ENCODE measurements at places on chromosomes 11 and 22.

DNA sequence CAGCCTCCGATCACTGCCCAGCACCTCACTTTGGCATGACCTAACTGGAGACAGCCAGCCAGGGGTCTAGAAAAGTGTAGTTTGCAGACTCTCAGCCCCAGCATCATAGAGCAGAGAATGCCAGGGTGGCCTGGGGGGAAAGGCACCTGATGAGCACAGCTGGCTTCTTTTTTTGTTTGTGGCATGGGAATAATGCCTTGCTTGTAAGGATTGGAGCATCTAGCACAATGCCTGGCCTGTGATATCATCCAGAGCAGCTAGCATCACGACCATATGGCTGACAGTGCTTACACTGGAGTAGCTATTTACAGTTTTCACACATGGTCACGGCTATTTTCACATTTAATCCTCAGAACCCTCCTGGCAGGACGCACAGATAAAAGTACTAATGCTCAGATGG is 594.8 kb upstream of the B3GAT1 start:
- DNase-seq: no peak

- DNase-seq: no peak
Observed at GRCh38 chr22:39204216-39204615, 40.6 kb downstream of the PDGFB start.

GRCh38 chr11:116731821-116732220 is 41.0 kb downstream of the BUD13 start:
- no peak for DNase-seq

DNA sequence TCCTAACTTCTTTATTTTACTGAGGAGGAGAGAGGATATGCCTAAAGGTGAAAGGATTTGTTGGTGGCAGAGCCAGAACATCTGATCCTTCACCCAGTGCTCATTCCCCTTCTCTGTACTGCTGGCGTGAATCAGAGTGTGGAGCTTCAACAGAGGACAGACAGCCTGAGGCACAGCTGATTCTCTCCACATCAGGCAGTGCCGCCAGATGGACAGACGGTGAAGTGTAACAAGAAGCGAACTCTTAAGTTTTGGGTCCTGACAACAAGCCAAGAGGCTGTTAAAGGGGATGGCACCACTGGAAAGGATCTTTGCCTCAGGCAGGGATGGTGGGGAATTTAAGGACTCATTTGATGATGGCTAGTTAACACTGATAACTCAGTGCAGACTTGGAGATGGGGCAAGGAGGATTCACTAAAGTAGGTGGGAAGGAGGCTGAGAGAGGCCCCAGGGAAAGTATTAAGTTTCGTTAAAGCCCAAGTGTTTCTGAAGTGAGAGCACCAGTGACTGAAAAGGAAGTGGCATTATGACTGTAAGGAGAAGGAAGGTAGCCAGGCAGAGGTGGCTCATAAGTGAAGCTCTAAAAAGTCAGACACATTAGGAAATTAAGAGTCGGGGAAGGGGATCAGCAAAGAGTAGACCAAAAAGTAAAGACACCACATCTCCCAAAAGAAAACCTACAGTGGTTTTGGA is 81.3 kb downstream of the CLPB start:
- no peak for DNase-seq

DNA sequence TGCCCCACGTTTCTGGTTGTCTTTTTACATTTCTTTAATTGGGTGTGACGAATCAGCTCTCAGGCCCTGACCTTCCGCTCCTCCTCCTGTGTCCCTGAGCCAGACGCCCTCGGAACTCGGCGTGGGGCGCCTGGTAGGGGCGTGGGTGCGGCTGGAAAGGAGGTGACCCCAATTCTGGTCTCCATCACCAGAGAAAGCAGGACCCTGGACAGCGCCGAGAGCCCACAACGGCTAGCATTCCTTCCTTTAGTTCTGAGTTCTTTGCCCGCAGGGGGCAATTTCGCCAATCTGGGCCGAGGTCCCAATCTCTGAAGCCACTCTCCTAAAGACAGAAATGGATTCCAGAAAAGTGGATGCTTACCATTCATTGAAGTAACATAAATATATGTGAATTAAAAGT is 11.7 kb upstream of the RBMXL2 start:
- no peak for DNase-seq

DNA sequence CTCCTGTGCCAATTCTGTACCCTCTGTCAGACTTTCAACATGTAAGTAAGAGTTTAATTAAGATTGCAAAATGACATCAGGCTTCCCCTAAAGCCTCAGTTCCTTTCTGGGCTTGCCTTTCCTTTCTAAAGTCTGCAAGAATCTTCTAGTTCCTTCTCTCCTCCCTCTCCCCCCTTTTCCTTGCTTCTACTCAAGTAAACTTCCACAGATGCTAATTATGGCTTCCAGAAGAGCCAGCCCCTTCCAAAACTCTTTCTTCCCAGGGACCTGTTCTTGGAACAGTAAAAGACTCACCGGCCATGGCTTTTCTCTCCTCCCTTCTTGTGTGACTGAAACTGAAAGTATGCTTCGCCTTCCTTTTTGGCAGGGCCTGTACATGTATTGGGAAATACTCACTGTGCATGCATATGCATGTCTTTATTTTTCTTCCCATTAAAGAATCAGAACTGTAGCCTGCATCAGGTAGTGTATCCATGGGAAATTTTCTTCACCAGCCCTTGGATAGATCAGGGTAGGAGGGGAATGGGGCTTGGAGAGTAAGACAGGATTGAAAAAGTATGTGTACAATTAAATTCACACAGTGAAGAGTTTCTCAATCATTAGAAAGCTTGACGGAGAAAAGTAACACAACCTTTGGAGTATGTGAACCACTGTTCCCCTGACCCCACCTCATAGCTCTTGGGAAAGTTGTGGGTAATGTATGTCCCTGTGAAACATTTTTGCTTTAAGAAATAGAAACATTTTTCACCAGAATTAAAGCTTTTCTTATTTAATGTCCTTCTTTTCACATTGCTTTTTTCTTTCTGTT is at the start of gene CASP1:
TSS of gene CASP1 (minus strand) at position 332 of the 808 bp plus-strand sequence. CDS start at position 301, 31 bp downstream.
- DNase-seq: peak; percentile 71

- no peak for DNase-seq
Observed at GRCh38 chr11:126487711-126488110, 132.2 kb downstream of the ST3GAL4 start.

- no peak for DNase-seq
Observed at GRCh38 chr11:117097389-117098268, 599 bp downstream of the SIK3 start.

GRCh38 chr11:78094250-78094649 is 14.6 kb upstream of the NDUFC2 start:
- DNase-seq: no peak

GRCh38 chr11:120389693-120390584 is 53.7 kb downstream of the ARHGEF12 start:
- no peak for DNase-seq

GRCh38 chr22:22752556-22753477 is 108.4 kb downstream of the GGTLC2 start:
- DNase-seq: peak; percentile 15

- DNase-seq: no peak
Observed at GRCh38 chr11:96112192-96113128, 188.6 kb upstream of the MTMR2 start.

DNA sequence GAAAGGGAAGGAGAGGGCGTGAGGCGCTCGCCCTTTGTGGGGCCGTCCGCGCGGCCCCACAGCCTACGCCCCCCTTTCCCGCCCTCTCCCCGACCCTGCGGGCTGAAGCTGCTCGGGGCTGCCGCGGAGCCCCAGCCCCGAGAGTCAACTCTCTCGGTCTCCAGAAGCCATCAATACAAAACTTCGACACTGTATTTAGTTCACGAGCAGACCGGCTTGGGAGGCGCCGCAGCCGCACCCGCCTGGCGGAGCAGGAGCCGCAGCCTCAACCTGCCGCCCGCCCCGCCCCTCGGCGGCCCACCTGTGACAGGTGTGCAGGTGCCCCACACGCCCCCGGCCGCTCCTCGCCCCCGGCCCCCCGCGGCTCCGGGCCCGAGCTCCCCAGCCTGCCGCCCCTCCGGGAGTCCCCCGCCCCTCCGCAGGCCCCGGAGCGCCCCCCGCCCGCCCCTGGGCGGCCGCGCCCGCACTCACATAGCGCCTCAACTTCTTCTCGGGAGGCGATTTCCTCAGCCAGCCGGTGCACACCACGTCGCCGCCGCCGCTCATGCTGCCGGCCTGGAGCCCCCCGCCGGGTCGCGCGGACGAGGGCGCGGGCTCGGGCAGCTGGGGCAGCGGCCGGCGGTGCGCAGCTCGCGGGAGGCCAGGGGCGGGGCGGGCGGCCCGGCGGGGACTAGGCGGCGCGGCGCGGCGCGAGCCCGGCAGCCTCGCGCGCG is at the start of gene GAB2:
TSS of gene GAB2 (minus strand) at position 646 of the 713 bp plus-strand sequence. CDS start at position 546, 100 bp downstream.
- DNase-seq: peak; percentile 38

- DNase-seq: peak; percentile 56
Observed at GRCh38 chr22:22818861-22819855, 68.5 kb upstream of the IGLL5 start.

GRCh38 chr11:127013550-127013949 is 13.0 kb upstream of the KIRREL3 start:
- DNase-seq: no peak

GRCh38 chr11:117428856-117429229 is 101.2 kb downstream of the CEP164 start:
- no peak for DNase-seq

- DNase-seq: peak; percentile 39
Observed at GRCh38 chr11:114195981-114196731, 100.0 kb upstream of the NNMT start.

DNA sequence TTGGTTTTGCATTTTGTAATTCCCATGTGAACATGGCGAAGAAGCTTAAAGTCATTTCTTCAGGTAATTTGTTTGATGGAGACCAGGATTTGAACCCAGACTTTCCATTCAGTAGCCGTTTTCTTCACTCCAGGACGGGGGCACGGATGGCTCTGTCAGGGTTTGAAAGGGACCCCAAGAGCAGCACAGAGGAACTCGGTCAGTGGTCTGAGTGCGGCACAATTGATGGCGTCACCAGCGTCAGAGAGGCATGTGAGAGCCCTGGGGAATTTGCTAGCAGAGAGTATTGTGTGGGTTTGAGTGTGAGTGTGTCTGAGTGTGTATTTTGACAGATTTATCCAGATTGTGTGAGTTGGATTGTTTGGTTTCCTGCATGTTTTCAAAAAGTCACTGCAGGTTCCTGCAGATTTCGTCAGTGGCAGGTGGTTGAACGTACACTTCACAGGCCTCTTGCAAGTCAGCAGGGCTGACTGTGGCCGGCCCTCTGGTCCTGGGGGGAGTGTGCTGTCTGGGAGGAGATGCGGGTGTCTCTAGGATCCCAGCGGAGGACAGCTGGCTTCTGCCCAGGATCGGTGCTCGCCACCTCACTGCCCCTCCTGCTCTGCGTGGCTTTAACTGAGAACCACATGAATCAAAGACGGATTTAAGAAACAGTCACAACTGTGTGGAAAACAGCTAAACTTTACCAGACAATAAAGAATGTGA is 199.3 kb downstream of the TBC1D22A start:
- no peak for DNase-seq

- DNase-seq: no peak
Observed at GRCh38 chr11:11456866-11457265, 103.8 kb upstream of the CSNK2A3 start.

GRCh38 chr22:22960307-22960706 is 72.7 kb downstream of the IGLL5 start:
- DNase-seq: no peak

DNA sequence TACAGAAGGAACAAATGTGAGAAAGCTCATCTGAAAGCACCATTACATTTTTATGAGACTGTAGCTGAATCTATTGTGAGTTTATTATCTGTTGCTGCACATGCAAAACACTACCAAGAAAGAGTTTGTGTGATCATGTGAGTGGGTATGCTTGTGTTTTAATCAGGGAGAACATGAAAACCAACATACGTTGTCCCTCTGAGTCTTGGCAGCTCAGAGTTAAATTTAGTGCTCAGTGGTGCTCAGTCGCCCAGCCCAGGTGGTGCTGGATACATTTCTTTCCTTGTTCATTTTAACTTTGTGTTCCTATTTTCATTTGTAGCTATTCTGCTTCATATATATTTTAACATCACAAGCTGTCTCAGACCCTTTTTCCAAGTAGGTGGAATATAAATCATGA is 500.6 kb downstream of the NTM start:
- no peak for DNase-seq

DNA sequence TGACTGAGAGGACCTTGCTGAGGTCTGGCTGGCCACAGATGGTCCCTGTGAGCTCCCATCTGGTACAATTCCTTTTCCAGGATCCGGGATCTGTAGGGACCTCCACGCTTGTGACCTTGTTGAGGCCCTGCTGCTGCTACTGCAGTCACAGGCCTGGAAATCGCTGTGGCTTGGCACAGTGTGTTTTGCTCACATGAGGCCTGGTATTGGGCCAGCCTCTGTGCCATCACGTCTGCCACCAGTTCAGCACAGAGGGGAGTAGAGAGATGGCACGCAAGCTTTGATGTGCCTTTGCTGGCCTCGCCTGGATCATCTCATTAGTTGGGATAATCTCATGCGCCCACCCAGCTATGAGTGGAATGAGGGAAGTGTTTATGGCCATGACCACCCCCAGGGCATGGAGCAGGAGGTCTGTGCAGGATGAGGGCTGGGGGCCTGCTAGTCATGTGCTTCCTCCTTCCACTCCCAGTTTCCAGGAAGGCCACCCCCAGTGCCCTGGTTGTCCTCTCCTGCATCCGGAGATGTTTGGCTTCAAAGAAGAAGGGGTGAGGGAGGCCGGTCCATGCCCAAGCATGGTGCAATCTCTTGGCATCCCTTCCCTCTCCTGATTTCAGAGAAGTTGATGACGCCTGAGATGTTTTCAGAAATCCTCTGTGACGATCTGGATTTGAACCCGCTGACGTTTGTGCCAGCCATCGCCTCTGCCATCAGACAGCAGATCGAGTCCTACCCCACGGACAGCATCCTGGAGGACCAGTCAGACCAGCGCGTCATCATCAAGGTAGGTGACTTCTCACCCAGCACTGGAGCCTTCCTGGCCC is 22.4 kb downstream of the DERL3 start:
- no peak for DNase-seq

DNA sequence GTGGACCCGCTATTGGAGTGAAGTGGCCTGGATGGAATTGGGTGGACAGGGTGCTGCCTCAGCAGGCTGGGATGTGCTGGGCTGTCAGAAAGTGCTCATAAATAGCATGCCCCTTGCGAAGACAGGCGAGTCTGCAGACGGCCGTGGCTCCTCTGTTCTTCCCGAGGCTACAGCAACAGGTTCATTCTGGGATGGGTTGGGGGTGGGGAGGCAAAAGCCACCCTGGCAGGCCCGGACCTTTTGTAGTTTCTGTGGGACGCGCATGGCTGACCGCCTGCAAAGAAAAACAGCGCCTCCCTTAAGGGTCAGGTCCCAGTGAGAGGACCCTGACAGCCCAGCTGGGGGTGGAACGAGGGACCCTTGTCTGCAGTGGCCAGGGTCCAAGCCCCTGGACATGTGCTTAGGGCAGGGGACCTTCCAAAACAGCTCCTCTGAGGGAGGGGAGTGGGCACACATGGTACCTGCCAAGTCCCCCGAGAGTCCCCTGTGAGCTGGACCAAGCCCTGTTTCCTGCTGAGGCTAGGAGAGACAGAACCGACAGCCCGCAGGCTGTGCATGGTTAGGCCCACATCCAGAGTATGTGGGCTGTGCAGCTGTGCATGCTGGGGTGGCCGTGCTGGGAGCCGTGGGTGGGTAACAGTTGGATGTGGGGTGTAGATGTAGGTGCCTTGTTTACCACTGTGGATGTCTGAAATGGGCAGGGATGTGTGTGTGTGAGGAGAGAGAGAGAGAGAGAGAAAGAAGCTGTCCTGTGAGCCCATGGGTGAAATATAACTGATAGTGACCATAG is at the start of gene CRYBB3:
TSS of gene CRYBB3 (plus strand) at position 128 of the 790 bp plus-strand sequence. CDS start 1,539 bp downstream, outside the sequence.
- no peak for DNase-seq

Measured in CD4-positive, alpha-beta T cell treated with Interferon alpha-2 for 1 hour (primary cell).